ENCODE measurements at places on chromosomes 7 and 10.

DNA sequence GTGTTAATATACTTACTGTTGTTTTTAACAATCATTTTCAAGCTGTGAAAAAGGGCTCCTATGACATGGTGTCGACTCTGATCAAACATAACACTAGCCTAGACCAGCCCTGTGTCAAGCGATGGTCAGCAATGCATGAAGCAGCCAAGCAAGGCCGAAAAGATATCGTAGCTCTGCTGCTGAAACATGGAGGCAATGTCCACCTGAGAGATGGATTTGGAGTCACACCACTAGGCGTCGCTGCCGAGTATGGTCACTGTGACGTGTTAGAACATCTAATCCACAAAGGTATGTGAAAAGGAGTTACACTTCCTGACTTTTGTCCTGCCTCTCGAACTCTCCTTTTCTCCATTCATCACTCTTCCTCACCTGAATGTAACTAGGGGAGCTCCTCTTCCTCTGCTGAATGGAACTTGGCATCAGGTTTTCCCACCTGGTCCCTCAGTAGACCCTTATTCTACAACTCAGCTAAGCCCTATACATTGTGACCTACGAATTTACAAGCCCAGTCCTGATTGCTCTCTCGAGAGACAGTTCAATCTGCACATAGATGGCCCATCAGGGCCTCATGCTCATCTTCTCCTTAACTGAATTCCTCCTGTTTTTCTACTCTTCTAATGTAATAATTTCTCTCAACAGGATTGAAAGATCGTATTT is 23.0 kb downstream of the ASB15 start:
- no peak for DNase-seq

- peak; percentile 47 for DNase-seq
These were observed 56.0 kb downstream of the TACR2 start for GRCh38 chr10:69360485-69361302.

DNA sequence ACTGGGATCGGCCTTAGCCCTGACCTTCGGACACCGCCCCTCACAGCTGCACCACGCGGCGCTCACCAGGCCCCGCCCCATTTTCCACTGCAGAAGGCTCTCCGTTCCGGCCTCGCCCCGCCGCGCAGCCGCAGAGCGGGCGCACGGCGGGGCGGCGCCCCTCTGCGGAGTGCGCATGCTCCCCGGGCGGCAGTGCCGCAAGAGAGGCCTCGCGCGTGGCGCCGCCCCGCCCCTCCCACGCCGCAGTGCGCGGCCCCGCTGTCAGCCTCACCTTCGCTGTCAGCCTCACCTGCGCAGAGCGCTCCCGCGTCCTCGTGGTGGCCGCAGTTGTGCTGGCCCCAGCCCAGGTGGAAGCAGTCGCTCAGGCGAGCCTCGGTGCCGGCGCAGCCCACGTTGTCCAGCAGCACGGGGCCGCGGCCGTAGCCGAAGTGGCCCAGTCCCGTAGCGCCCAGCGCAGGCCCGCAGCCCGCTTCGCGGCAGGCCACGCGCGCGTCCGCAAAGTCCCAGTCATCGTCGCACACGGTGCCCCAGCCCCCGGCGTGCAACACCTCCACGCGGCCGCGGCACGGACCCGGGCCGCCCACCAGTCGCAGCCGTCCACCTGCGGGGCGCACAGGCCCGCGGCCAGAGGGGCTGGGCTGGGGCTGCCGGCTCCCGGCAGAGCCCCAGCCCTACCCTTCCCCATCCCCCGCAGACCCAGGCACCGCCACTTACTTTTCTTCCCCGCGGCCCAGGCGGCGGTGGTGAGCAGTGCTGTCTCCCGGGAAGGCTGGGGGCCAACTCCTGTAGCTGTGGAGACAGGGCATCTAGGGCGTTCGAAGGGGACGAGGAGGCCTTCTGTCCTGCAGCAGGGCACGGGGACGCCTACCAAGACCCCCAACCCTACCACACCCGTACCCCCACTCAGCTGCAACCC is 16.1 kb downstream of the SSC4D start:
- peak; percentile 49 for DNase-seq

- DNase-seq: no peak
These were observed 67.4 kb upstream of the ZNF438 start for GRCh38 chr10:31099094-31099493.

DNA sequence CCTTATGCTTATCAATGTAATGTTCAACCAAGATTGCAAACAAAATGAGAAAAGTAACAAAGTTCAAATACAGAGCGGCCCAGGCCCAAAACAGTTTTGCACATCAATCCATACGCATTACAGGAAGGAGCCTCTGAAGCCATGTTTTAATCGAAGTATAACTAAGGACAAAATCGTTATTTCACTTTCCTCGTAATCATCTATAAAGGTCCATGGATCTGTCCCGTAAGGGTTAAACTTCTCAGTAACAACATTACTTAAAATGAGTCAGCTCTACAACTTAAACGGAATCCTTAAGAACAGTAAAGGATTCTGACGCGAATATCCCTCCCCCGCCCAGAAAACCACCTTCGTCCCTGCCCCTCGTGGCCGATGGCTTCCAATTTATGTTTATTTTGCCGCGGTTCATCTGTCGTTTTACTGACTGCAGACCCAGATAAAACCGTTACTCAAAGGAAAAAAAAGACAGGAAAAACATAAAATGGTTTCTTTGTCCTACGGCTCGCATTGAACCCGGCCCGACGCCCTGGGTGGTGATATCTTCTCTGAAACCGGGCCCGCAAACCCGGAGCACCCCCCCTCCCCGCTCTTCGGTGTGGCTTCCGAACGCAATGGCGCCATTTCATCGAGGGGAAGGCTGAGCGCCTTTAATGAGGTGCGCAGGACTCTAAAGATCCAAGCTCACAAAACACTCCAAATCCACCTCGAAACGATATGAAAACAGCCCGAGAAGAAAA is 1.1 kb downstream of the HNRNPA2B1 start:
- no peak for DNase-seq

GRCh38 chr10:100836891-100837290 is 75.9 kb upstream of the SLF2 start:
- no peak for DNase-seq

DNA sequence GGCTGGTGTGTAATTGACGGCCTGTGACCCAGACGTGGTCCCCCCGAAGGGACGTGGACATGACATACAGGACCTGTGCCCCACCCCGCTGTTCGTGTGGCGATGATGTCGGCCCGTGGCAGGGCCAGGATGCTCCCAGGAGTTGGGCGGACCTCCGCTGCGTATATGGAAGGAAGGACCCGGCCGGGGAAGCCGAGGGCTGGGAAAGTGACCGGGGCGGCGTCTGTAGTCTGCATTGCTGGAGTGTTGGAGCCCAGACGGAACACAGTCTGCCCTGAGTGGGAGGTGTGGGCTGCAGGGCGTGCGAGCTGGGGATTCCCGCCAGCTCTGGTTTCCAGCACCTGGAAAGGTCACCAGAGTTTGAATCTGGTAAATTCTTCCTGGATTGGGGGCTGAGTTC is 45.0 kb upstream of the FOXL3 start:
- no peak for DNase-seq

Measured in GM04503 (cell line).